ENCODE measurements at places on chromosomes 12 and 14. TPM values are rescaled to one million over a fixed set of nuclear protein-coding genes. Genes with fewer than 3 reads are reported as not detected.

GRCh38 chr12:79655036-79655435 is 35.7 kb downstream of the PAWR start:
- DNase-seq: no peak

- DNase-seq: no peak
These were observed 288.3 kb upstream of the PPFIA2 start for GRCh38 chr12:82047446-82047845.

GRCh38 chr14:51962711-51963110 is 26.6 kb upstream of the RTRAF start:
- no peak for DNase-seq

- DNase-seq: no peak
These were observed 15.2 kb downstream of the ITPK1 start for GRCh38 chr14:93100570-93100969.

DNA sequence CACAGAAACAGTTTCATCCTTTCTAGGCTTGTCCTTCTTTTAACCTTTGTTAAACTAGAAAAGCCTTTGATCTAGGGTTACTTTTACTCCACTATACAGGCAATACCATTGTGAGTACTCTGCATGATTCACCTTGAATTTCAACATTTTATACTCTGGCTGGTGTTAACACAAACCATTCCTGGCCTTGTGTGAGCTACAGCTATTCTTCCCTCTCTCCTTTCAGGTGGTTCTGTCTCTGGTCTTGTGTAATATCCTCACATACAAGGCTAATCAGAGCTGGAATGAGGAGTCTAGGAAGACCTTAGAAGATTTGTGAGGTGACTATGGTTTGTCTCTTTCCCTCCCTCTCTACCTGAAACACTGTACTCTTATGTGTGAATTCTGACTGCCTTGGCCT is 837.4 kb upstream of the USP15 start:
- DNase-seq: no peak

Gene VTI1B
- 56.2 TPM for total RNA-seq

Gene TMEM253
- total RNA-seq: 1.6 TPM

Gene IFI27L1
- 3.8 TPM for total RNA-seq

Gene KCNH3
- 1.4 TPM for total RNA-seq
